Upper lobe of right lung (tissue), 1 donor: ENCODE measurements at places on chromosomes 12 and 14. TPM values are rescaled to one million over a fixed set of nuclear protein-coding genes. Genes with fewer than 3 reads are reported as not detected.
A peak's percentile ranks its signal among the peaks of the same experiment; 100 is the strongest.

DNA sequence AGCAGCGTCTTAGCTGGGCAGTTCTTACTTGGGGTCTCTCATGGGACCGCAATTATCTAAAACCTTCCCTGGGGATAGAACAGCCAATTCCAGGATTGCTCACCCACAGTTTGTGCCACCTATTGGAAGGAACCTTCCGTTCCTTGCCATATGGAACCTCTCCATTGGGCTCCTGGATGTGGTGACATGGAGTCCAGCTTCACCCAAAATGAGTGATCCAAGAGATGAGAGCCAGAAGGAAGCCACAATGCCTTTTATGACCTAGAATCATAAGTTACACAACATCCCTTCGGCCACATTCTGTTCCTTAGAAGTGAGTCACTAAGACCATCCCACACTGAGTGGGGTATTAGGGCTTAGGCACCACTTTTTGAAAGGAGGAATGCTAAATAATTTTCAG is 164.4 kb downstream of the FBXL14 start:
- no peaks in the 10 kb centered on the region for H3K36me3 ChIP-seq
- no peak overlapping the region for H3K27ac ChIP-seq
- no peak for DNase-seq

Gene PROX2
- total RNA-seq, result not detected

- no peaks in the 10 kb centered on the region for H3K27me3 ChIP-seq
- no peaks in the 10 kb centered on the region for H3K36me3 ChIP-seq
- H3K4me1 ChIP-seq, result no peaks in the 10 kb centered on the region
- no peak overlapping the region for H3K27ac ChIP-seq
- no peak overlapping the region for H3K4me3 ChIP-seq
Measured at GRCh38 chr14:65359503-65359902, 53.0 kb upstream of the FUT8 start.

DNA sequence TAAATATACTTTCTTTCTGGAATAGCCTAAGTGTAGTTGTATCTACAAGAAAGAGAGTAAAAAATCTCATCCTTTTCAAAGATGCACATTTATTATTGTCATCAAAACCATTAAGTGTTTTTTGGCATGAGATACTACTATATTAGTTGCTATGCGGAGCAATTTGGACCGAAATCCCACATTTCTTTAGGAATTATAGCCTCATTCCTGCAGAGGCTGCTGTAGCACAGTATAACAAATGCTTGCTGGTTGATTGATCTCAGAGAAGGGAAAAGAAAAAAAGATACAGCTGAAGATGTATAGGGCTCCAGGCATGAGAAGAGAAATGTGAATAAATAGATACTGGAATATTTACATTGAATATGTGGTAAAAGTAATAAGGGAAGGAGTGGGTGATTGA is 36.0 kb downstream of the RHOJ start:
- no peaks in the 10 kb centered on the region for H3K4me1 ChIP-seq
- DNase-seq, result no peak
- no peaks in the 10 kb centered on the region for H3K27me3 ChIP-seq
- H3K4me3 ChIP-seq, result no peak overlapping the region
- no peaks in the 10 kb centered on the region for H3K36me3 ChIP-seq

DNA sequence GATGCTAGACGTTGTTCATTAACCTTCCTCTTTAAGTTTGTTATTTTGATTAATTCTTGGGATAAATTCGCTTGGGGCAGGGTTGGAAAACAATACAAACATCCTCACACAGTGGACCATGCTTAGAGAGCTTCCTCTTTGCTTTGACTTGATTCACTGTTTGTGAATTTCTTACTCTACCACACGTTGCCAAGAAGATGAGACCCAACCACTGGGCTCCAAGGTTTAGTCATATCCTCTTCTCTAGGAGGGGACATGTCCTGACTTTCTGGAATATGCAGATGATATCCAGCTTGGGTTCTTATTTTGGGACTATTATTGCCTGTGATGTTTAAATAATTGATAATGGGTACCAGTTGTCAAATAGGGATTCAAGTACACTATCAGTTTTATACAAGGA is 428.2 kb downstream of the ATP23 start:
- no peaks in the 10 kb centered on the region for H3K27me3 ChIP-seq
- H3K36me3 ChIP-seq, result no peaks in the 10 kb centered on the region
- H3K4me1 ChIP-seq, result no peaks in the 10 kb centered on the region
- no peak overlapping the region for H3K4me3 ChIP-seq
- no peak for DNase-seq

- H3K4me1 ChIP-seq, result no peaks in the 10 kb centered on the region
- no peaks in the 10 kb centered on the region for H3K27me3 ChIP-seq
- no peaks in the 10 kb centered on the region for H3K36me3 ChIP-seq
- no peak for DNase-seq
- no peak overlapping the region for H3K4me3 ChIP-seq
Measured at GRCh38 chr12:74641694-74642093, 104.1 kb downstream of the ATXN7L3B start.

GRCh38 chr12:89267404-89267803 is 84.9 kb downstream of the DUSP6 start:
- no peak overlapping the region for H3K4me3 ChIP-seq
- H3K36me3 ChIP-seq, result no peaks in the 10 kb centered on the region
- no peaks in the 10 kb centered on the region for H3K27me3 ChIP-seq
- H3K4me1 ChIP-seq, result no peaks in the 10 kb centered on the region

GRCh38 chr12:25269701-25270100 is 19.0 kb upstream of the KRAS start:
- no peak for DNase-seq
- no peaks in the 10 kb centered on the region for H3K27me3 ChIP-seq
- H3K27ac ChIP-seq, result no peak overlapping the region
- H3K4me1 ChIP-seq, result no peaks in the 10 kb centered on the region

DNA sequence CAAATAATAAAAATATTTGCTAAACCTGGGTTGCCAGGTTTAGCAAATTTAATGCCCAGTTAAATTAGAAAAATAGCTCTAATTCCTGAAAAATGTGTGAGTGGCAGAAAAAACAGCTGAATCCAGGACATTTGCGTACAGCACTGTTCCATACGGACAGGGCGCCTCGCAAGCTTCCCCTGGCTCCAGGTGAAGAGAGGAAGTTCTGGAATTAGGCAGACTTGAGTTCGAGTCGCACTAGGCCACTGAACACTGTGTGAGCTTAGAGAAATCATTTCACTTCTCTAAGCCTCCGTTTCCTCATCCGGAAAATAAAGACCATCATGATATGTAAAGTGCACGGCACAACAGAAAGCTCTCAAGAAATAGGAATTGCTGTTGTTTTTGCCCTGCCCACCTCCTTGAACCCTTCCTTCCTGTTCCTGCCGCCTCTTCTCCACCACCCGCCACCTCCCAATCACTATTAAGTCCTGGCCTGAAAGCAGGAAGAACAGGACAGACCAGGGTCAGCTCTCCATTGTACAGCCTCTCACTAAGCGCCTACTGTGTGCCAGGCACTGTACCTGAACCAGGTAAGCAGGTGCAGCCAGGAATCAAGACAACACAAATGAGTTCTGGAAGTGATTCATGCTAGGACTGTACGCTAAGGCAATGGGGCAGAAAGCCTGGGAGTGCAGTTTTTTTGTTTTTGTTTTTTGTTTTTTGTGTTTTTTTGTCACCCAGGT is 763 bp upstream of the PHETA1 start:
- no peaks in the 10 kb centered on the region for H3K36me3 ChIP-seq
- H3K4me1 ChIP-seq, result peaks cover 24% of the 10 kb centered on the region
- DNase-seq, result no peak
- peak overlapping the region; percentile 95 for H3K4me3 ChIP-seq
- no peaks in the 10 kb centered on the region for H3K27me3 ChIP-seq

Gene CMA1
- 1.4 TPM for total RNA-seq

Gene TMTC1
- total RNA-seq, result 37.4 TPM

Gene NR1H4
- total RNA-seq, result not detected

DNA sequence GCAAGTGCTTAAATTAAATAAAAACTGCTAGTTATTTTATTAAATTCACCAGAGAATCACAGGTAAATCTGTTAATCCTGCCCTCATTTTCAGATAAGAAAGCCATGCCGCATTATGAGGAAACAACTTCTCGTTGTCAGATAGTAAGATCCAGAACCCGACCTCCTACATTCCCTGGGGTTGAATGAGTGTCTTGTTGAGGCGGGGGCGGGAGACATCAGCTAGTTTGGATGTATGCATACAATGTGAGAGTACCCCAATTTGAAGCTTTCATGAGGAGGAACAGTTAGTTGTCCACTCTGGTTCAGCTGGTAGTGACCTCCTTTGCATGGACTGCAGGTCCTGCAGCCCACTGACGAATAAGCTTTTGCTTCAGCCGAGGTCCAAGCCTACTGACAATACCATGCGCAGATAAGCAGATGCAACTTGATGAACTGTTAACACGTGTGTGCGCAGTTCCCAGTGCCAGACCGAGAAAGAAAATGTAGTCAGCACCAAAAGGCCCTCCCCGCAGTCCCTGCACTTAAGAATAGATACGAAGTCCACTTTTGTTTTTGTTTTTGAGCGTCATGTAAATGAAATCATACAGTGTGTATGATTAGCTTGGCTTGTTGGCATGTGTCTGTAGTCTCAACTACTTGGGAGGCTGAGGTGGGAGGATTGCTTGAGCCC is 34.9 kb downstream of the EVL start:
- H3K27me3 ChIP-seq, result no peaks in the 10 kb centered on the region
- peaks cover 20% of the 10 kb centered on the region for H3K36me3 ChIP-seq
- H3K27ac ChIP-seq, result no peak overlapping the region
- no peak for DNase-seq

GRCh38 chr12:6193853-6194815 is 6.1 kb upstream of the CD9 start:
- H3K4me3 ChIP-seq, result no peak overlapping the region
- H3K4me1 ChIP-seq, result peaks cover 17% of the 10 kb centered on the region
- H3K27ac ChIP-seq, result no peak overlapping the region

Gene GPRC5D
- total RNA-seq, result not detected

- no peaks in the 10 kb centered on the region for H3K4me1 ChIP-seq
- no peak overlapping the region for H3K27ac ChIP-seq
- no peak overlapping the region for H3K4me3 ChIP-seq
- H3K36me3 ChIP-seq, result no peaks in the 10 kb centered on the region
Measured at GRCh38 chr14:100593751-100594624, 6.8 kb upstream of the BEGAIN start.

DNA sequence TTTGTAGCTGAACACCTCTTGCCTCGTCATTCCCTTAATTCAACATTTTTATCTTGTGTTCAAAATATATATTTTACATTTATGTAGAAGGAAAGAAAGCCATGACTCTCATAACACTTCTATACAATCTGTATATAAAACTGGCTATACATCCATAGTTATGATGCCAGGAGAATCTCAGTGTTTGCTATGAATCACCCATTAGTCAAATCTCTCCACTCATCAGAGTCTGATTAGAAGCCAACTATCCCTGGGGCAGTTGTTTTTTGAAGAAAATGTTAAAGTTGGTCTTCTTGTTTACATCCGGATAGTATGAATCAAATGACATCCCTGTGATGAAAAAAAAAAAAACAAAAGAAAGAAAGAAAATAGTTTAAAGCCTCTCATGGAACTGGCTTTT is 503.9 kb downstream of the NELL2 start:
- H3K36me3 ChIP-seq, result no peaks in the 10 kb centered on the region
- no peak overlapping the region for H3K4me3 ChIP-seq
- DNase-seq, result no peak
- H3K4me1 ChIP-seq, result no peaks in the 10 kb centered on the region
- H3K27ac ChIP-seq, result no peak overlapping the region
- H3K27me3 ChIP-seq, result no peaks in the 10 kb centered on the region

DNA sequence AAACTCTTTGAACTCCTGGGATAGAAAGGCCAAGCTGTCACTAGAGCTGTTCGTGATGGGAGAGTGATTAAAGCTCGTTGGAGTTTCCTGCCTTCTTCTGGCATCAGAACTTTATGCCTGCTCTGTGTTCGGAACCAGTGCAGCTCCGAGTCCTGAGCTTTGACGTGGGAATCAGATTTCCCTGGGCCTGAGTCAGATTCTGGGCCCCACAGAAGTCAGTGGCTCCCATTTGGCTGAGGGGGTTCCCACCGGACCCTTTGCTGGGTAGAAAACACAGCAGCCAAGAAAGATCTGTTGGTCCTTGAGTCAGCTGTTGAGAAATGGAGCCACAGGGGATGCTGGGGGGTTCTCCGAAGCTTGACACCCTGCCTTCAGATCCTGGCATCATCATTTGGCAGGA is 238.0 kb downstream of the CHST11 start:
- H3K36me3 ChIP-seq, result no peaks in the 10 kb centered on the region
- H3K27me3 ChIP-seq, result no peaks in the 10 kb centered on the region
- H3K4me1 ChIP-seq, result peaks cover 25% of the 10 kb centered on the region
- H3K27ac ChIP-seq, result no peak overlapping the region
- no peak overlapping the region for H3K4me3 ChIP-seq

DNA sequence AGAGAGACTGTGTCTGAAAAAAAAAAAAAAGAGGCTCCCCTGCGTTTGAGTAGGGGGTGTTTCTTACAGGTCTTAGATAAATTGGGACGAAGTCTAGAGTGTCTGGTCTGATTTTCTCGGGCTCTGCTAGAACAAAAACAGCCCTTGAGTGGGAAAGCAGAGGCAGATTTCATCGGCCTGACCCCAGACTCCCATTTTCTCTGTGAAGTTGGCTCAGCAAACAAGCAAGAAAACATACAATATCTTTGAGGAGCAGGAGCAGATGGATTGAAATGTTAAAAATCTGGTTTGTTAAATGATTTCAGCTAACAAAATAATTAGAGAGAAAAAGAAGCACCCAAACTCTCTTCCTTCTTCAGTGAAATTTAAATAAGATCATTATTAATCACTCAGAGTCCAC is 44.1 kb downstream of the DERA start:
- peaks cover 18% of the 10 kb centered on the region for H3K36me3 ChIP-seq
- DNase-seq, result no peak
- no peak overlapping the region for H3K4me3 ChIP-seq

DNA sequence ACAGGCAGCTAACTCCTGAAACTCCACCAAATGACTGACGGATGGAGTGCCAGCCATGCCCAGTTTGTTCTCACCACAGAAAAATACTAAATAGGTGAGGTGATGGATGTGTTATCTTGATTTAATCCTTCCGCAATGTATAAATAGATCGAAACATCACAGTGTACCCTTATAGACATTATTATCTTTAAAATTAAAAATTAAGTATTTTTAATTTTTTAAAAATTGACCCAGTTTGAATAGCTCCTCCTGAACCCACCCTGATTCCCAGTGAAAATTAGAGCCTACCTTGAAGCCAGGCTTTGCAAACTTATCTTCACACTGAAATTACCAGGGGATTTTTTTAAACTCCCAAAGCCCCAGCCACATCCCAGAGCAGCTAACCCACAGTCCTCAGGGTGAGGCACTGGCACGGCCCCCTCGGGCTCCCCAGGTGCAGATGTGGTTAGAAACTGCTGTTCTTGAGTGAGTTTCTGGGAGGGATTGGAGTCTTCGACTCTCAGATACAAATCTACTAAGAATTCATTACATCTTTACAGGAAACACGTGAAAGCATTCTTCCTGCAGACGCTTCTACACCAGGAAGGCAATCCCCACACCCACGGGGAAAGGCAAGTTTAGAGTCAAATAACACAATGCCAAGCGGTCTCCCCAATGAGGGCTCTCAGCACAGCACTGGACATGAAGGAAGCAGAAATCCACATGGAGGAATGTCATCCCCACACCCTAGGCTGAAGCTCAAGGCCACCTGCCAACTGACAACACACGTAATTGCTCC is 126.4 kb downstream of the RIMBP2 start:
- no peaks in the 10 kb centered on the region for H3K36me3 ChIP-seq
- H3K4me3 ChIP-seq, result no peak overlapping the region
- no peak for DNase-seq
- no peak overlapping the region for H3K27ac ChIP-seq
- H3K4me1 ChIP-seq, result no peaks in the 10 kb centered on the region

- no peaks in the 10 kb centered on the region for H3K36me3 ChIP-seq
- H3K4me3 ChIP-seq, result no peak overlapping the region
- H3K27me3 ChIP-seq, result no peaks in the 10 kb centered on the region
- no peak for DNase-seq
- H3K27ac ChIP-seq, result no peak overlapping the region
- H3K4me1 ChIP-seq, result no peaks in the 10 kb centered on the region
Measured at GRCh38 chr14:57732463-57733285, 133.2 kb downstream of the SLC35F4 start.
